ENCODE measurements at places on chromosomes 1 and 21.
A peak's percentile ranks its signal among the peaks of the same experiment; 100 is the strongest.

DNA sequence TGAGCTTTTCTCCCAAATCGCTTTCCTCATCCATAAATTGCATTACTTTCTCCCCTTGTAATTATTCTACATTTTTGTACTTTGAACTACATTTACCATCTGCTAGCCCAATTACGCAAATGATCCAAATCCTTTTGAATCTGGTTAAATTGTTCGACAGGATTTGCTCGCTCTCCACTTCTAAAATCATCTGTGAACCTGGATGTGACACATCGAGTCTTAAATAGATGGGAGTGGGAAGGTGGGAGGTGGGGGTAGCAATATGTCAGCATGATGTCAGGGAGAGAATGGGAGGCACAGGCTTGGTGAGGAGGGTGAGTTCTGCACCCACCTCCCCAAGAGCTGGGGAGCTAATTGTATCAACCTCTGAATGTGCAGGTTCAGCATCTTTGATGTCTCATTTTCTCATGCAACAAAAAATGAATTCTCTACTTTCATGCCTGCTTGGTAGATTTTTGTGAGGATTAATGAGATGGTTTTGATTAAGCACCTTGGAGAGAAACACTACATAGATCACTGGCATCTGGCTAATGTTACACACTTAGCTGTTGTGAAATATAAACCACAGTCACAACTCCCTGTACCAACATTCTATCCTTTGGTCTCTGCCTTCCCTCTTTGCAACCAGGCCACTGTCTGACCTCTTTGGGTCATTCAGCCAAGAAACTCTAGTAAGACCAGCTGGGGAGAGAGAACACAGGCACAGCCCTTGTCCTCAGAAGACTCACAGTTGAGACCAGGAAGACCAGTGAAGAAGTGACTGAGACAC, 165.1 kb downstream of the DAB1 start:
- DNase-seq: no peak

DNA sequence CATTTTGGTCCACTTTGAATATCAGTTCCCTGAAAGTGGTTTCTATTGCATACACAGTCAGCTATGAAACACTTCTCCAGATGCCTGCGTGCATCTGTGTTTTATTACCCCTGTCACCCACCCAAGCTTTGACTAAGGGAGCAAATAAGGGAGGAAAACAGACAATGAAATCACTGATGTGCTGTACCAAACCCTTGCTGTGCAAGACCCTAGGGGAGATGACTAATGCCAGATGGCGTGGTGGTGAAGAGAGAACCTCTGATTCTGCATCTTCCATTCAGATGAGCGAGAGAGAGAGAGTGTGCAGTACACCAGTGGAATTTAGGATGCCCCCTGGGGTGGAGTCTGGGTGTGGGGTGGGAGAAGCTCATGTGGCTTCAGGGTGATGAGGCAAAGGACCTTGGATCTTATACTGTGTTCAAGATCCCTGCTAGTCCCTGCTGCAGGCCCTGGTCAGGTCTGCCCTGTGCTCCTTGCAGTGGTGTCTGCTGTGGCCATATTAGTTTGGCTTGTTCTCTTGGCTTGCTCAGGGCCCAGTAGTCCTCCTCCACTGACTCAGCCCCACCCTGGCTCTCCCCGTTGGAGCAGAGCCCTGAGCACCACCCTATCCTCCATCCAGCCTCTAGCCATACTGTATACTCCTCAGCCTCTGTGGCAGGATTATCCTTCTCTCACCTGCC, 18.5 kb downstream of the CLCA1 start:
- no peak for DNase-seq

- no peak for DNase-seq
These were observed 11.1 kb downstream of the NOS1AP start for GRCh38 chr1:162080472-162081015.

DNA sequence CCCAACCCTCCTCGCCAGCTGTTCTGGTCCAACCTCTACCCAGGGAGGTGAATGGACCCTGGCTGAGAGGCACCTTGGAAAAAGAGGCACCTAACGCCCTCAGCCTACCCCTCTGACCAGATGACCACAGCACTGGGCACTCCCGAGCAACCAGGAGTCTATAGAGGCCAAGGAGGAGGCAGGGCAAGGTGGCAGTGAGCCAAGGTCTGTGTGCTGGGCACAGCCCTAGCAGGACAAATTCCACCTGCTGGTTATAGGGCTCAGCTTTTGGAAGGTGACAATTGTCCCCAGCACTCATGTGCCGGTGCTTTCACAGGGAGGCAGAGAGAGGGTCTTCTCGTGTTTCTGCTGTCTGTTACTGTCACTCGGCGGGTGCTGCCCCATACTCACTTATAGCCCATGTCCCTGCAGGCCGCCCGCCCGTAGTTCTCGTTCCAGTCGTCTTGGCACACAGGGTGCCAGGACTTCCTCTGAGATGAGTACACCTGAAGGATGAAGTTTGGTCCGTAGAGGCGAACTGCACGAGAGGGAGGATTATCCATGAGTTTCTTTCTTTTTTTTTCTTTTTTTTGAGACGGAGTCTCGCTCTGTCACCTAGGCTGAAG, 27.8 kb downstream of the TMPRSS2 start:
- DNase-seq: no peak

DNA sequence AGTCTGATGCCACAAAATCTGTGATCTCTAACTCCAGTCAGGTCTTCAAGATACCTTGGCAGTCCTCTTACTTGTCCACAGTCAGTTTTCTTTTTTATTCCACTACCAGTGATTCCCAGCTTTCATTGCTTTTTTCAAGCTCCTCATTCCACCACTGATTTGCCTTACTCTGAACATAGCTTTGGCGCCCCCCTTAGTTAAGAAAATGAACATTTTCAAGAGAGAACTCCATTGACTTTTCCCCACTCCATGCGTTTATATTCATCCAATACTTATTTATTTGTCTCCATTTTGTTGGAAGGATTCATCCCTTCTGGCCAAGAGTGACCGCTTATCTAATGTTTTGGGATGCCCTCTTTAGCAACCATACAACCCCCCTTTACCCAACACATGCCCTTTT, 33.9 kb upstream of the IPO9 start:
- no peak for DNase-seq

DNA sequence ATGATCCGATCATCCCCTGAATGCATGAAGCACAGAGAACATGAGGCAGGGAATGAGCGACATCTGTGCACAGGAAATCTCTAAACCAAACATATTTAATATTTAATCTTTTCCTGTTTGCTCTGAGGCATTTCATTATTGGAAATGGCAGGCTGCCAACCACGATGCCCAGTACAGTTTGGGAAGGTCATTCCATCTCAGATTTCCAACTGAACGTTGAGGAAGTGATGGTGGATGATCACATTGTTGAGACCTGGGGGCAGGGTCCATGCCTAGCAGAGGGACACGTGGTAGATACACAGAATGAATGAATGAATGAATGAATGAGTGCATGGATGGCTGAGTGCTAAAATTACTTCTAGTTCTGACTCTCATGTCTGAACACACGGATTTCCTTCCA, 15.9 kb upstream of the FASLG start:
- no peak for DNase-seq

DNA sequence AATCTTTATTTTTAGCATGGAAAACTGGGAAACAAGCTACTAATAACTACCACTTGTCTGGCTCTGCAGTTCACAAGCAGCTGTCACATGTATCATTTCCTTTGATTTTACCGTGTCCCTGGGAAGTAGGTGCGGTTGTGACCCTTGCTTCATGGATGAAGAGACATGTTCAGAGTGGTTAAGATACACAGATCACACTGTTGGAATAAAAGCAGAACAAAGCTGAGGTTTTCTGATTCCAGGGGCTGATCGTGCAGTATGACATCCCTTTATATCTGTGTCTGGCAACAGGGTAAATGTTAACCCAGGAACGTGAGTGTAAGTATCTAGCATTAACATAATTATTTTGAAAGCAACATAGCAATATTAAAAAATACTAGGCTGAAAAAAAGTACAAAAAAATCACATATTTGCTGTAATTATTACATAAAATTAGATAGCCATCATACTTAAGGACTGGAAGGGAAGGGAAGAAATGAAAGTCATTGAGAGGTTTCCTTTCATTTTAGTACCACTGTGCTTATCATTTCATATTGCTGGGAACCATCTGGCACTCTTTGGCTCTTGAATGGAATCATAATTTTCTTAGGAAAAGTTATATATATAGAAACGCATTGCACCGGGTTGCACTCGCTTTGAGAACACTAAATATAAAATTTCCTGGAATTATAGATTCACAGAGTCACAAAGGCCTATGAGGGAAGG, 62.8 kb upstream of the PAXBP1 start:
- no peak for DNase-seq

DNA sequence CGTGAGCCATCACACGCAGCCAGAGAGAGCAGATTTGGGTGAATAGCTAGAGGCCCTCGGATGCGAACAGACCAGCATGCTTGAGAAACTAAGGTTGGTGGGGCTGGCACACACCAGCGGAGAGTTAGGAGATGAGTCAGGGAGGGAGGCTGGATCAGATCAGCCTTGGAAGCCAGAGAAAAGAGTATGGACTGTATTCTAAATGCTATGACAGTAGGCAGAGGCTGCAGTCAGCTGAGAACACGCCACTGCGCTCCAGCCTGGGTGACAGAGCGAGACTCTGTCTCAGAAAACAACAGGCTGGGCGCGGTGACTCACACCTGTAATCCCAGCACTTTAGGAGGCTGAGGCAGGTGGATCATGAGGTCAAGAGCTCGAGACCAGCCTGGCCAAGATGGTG, 4.0 kb upstream of the PLEKHM2 start:
- DNase-seq: no peak

GRCh38 chr1:234281826-234282489, 91.3 kb upstream of the COA6 start:
- no peak for DNase-seq

DNA sequence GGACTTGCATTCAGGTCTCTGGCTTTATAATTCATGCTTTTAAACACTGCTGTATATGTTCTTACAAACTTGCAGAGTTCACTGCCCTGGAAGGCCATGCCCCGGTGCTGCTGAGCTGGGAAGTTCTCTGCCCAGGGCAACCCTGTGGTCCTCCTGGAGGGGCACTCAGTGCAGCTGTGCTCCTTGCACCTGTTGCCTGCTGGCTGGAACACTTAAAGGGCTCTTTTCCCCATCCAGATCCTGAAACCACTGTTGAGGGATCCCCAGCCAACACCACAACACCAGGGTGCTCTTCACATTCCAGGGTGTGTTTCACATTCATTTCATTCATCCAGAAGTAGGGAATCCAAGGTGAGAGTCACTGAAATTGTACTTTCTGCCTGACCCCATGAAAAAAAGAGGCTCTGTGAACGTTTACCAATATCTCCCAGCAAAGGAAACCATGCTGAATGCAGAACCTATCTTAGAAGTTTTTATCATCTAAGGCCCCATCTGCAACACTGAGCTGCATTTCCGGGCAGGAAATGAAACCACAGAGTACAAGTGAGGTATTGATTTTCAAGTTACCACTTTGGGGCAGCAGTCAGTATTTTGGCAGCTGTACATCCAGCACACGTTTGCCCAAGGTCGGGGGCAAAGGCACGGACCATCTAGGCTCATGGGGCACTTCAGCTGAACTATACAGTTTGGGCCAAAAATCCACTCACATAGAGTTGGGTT, 16.4 kb upstream of the KIAA0040 start:
- peak; percentile 26 for DNase-seq

DNA sequence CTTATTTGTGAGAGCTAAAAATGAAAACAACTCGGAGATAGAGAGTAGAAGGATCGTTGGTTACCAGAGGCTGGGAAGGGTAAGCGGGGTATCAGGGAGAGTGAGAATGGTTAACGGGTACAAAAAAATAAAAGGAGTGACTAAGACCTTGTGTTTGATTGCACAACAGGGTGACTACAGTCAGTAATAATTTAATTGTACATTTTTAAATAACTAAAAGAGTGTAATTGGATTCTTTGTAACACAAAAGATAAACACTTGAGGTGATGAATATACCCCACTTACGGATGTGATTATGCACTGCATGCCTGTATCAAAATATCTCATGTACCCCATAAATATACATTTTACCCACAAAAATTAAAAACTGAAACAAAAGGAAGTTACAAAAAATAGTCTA, 29.4 kb downstream of the FOXJ3 start:
- DNase-seq: no peak

DNA sequence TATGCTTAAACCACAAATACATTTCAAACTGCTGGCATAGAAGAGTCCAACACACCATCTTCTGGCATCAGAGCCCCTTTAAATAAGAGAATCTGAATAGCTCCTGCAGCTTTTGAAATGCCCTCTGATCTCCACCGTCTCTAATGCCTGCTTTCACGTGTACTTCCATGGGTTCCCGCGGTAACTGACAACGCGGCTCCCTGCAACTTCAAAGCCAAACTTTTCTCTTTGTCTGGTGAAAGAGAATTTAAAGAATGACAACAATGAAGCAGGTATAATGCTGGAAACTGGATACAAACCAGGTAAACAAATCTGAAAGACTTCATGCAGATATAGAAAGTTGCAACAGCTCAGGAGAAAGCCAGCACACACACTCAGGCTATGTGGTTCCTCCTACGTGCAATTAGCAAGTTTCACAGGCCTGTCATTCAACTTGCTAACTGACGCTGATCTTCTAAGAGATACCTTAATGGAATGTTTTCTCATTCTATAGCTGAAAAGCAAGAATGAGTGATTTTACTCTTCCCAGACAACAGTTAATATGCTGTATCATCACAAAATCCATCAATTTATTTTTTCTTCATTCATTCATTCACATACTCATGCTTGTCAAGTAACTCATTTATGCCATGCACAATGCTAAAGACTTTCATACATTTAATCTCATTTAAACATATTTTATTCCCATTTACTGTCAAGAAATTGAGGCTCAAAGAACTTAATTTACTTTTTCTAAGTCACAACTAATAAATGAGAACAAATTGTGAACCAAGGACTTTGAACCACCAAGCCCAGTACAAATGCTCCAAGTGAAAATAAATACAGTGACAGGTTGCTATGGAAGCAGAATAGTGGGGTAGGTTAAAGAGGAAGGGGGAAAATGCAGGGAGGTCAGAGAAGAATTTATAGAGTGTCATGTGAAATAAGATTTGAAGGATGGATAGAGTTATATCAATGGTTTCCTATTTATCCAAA, 202.7 kb upstream of the SNX7 start:
- no peak for DNase-seq

- DNase-seq: no peak
These were observed 47.9 kb downstream of the NCAM2 start for GRCh38 chr21:21046063-21046462.

- no peak for DNase-seq
These were observed 61.7 kb downstream of the CHD5 start for GRCh38 chr1:6118415-6118814.

- no peak for DNase-seq
These were observed 60.1 kb upstream of the USP24 start for GRCh38 chr1:55275151-55275748.

GRCh38 chr1:26771643-26772321, 16.0 kb upstream of the PIGV start:
- DNase-seq: peak; percentile 5

DNA sequence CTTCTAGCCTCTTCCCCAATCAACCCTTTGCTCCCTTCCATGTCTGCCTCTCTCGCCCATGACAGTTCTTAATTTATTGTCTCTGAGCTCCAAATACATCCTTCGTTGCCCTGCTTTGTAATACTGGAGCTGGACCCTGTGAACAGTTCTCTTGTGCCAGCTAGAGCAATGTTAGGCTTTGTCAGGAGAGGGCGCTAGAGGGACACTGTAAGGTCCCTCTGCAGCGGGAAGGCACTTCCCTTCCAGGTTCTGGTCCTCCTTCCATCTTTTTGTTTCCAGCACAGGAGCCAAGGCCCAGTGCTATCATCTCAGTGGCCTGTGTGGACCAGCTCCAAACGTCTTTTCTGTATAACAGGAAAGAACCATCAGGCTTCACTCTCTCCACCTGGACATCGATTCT, 95.9 kb downstream of the PTPRU start:
- no peak for DNase-seq
